Inflammatory macrophage treated with lipopolysaccharide for 1 hour (primary cell): ENCODE measurements at places on chromosomes 3 and 15.

GRCh38 chr15:70430069-70430468 is 332.4 kb upstream of the TLE3 start:
- DNase-seq = peak; percentile 16

DNA sequence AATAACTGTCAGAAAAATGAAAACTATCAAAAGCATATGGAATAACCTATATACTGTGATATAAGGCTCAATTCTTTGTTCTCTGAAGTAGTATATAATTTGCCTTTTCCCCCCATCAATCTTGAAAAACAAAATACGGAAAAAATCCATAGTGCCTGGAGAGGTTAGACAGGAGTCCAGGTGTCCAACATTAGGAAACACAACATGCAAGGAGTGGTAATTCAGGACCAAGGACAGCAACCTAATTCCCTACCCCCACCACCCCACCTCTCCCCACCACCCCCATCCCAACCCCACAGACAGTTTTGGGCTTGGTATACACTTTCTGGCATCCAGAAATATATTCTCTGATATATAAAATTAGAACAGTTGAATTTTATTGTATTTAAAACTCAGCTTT is 55.1 kb upstream of the SLC25A26 start:
- no peak for DNase-seq

DNA sequence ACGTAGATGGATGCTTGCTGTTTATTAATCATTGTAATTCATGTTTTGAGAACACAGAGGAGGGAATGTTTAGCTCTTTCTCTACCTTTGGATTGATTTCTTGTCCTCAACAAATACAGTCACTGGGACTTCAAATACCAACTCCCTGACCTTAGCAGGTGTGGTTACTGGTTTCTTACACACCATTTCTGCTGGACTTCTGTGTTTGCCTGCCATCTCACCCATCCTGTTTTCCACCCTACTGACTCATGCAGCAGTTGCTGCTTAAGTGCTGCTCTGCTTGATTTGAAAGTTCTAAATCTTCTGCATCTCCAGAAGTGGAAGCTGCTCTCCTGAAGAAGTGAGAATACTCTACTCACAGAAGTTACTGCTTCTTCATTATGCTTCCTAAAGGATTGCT is 170.3 kb downstream of the ZPLD1 start:
- no peak for DNase-seq

DNA sequence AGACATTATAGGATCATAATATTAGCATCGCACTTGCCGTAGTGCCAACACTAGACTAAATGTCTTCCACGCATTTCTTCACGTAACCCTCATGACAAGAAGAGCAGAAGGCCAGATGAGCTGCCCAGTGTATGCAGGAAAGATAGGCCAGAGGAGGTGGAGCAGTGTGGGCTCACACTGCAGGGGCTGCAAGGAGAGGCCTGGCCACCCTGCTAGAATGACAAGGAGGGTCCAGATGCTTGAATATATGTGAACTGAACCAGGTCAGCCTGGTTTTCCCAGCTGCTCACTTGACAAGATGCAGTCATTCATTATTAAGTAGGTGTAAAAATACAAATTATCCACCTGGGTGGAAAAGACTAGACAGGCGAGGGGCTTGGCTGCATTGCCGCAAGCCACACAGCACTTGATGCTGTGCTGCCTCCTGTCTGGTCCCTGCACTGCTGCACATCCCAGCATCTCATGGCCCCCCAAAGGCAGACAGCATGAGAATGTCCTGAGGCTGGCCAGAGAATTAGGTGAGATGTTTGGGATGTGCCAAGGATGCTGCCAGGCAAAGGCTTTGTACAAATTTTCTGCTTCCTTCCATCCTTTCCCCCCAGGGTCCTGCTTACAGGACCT is 115.2 kb downstream of the NTRK3 start:
- no peak for DNase-seq

DNA sequence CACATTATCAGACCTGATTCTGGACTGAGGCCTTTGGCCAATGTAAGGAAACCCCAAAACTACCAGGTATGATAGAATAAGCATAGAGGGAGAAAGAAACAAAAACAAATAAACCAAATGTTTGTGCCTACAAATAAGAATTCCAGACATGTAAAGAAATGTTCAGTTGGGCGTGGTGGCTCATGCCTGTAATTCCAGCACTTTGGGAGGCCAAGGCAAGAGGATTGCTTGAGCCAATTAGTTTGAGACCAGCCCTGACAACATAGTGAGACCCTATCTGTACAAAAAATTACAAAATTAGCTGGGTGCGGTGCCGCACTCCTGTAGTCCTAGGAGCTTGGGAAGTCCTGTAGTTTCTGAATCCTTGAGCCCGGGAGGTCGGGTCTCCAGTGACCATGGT is 13.0 kb downstream of the TMEM202 start:
- no peak for DNase-seq

DNA sequence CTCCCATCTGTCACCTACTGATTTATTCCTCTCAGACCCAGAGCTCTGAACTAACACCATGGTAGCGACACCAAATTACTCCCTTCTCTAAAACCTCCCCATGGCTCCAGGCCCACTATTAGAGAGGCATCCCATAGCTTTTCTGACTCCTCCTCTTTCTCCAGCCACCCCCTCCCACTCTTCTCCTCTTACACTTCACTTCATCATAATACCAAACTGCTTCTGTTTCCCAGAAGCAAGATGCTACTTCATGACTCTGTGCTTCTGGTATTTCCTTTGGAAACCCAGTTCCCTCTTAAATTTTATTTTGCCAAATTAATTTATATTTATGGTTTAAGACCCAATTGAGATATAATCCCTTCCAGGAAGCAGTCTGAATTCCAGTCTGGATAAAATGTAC is 465.1 kb upstream of the PDZRN3 start:
- no peak for DNase-seq

DNA sequence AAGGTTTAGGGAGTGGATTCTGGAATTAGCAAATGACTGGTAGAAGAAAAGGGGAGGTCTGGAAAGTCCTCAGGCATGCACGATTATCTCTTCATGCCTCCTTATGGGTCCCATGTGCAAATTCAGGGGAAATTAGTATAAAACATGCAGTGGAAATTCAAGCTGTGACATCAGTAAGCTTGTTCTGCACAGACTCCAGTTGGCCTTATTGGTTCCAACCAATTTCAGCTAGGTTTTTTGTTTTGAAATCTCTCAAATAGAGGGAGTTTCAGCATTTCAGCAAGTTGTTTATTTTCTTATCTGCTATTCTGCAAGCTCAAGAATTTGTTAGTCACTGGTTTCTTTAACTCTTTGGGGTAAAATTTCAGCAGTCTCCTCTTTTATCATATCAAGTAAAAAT is 774 bp upstream of the TMCO5A start:
- DNase-seq = no peak

DNA sequence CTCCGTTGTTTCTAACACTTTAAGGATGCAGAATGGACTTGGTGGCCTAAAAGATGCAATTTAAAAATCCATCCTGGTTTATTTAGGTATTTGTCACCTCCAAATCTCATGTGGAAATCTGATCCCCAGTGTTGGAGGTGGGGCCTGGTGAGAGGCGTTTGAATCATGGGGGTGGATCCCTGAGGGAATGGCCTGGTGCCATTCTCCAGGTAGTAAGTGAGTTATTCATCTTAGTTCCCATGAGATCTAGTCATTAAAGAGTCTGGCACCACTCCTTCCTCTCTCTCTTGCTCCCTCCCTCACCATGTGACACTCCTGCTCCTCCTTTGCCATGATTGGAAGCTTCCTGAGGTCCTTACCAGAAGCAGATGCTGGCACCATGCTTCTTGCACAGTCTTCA is 339.1 kb downstream of the NTRK3 start:
- no peak for DNase-seq

- DNase-seq = no peak
These were observed 39.4 kb downstream of the TNK2 start for GRCh38 chr3:195868866-195869412.

DNA sequence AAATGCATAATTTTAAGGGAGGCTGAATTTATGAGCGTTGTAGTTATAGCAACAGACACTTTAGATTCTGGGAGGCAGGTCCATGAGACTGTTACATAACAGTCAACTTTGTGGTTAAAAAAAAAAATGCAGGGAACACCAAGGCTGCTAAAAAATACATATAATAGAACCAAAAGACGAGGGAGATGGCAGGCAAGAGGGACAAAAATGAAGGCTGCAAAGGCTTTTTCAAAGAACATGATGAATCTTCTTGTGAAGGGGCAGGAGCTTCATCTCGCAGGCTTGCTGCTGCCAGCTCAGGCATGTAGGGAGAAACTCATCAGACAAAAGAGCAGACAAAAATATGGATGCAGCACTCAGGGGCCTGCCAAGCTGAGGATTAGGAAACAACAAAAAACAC is 243.9 kb downstream of the SHQ1 start:
- DNase-seq = no peak

GRCh38 chr3:188049606-188050530 is 104.1 kb upstream of the LPP start:
- no peak for DNase-seq

- peak; percentile 53 for DNase-seq
These were observed 24.9 kb upstream of the GATM start for GRCh38 chr15:45402955-45403877.

DNA sequence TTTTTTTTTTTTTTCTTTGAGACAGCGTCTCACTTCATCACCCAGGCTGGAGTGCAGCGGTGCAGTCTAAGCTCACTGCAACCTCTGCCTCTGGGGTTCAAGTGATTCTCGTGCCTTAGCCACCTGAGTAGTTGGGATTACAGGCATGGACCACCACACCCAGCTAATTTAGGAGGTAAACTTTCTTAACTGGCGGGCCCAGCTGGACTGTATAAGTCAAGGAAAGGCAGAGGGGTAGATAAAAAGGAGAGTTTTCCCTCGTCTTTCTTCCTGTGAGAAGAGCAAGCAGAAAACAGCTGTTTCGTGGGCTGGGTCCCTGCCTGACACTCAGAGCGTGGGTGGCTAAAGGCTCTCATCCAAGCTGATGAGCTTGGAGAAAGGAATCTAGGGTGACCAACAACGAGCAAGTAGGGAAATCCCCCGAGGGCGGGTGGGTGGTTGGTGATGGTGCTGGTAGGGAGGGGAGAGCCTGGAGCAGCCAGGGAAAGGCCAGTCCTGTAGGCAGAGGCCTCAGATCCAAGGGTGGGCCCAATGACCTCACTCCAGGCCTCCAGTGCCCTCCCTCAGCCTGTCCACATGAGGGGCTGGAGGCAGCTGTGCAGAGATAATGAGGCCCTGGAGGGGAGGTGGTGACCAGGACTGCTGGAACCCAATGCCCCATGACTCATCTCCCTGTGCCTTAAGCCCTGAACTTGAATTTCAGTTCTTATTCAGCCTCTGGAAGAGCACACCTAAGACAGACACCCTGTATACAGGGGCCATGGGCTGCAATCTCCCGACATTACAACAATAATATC is 43.1 kb upstream of the LIMD1 start:
- peak; percentile 100 for DNase-seq

DNA sequence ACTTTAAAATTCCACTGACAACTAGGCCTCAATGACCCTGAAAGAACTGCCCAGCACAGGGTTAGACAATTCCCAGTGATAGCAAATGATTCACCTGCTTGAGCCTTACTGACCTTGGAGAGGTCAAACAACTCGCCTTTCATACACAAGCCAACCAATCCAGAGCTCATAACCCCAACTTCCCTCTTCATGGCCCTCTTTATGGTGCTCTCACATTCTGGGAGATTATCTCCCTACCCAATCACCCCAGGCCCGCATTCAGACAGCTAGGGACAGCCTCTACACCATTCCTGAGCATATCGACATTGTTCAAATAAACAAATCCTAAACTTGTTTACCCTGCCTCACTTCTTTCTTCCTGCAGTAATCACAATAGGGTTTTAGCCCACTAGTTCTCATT is 32.2 kb upstream of the COLQ start:
- DNase-seq = no peak

GRCh38 chr15:92907896-92908712 is 8.0 kb downstream of the CHD2 start:
- DNase-seq = peak; percentile 50

- DNase-seq = peak; percentile 11
These were observed 22.7 kb upstream of the IREB2 start for GRCh38 chr15:78415284-78415683.

- DNase-seq = no peak
These were observed 56.3 kb downstream of the TNFAIP8L3 start for GRCh38 chr15:51038162-51038973.

DNA sequence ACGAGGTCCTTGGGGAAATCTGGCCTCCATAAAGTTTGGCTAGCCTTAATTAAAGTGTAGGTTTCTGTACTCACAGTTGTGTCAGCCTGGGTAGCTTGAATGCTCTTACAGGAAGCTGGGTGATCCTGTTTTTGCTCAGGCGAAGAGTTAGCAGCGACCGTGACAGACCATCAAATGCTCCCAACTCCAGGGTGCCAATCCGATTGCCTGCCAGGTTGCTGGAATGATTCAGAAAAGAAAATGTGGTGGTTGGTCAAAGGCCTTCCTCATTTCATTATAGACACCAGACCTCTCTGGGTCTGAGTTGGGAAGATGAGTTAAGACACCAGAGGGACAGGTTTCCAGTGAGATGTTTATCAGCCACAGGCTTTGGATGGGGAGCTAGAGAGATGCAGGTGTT is 86.0 kb downstream of the LRIG1 start:
- DNase-seq = no peak

DNA sequence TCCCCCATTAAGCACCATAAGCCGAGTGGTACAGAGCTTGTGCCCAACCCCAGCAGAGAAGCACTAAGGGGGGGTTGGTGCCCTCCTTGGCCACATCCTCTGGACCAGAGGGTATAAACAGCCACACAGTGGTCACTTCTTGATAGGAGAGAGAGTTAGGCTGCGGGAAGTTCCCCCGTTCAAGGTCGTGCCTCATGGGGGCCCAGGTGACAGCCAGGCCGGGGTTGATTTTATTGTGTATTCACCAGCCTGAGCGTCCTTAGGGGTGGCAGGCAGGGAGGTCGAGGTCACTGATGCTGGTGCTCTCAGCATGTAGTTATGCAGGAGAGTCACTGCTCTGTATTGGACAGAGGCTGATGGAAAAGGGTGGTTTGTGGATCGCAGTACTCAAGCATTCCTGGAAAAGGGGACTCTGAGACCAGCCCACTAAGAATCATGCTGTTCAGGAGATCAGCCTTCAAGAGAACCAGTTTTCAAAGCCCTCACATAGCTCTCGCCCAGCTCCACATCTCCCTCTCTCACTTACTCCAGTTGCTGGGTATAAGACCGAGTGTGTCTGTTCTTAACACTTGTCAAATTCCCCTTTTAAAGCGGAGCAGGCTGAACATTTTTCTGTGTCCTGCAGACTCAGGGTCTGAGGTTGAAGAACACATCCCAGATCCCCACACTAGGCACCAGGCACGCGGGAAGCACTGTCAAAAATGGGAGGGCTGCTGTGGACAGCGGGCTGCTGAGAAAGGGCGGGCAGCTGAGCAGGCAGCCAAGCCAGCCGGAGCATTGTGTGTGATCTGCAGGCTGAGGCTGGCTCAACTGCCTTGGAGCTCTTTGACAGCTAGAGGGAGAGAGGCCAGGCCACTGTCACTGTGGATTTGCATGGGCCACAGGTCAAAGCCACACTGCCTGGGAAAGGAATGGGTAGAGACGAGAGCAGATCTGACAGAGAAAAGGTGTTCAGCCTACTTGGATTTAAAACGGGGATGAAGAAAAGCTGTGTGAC is 279.3 kb upstream of the LRRFIP2 start:
- DNase-seq = no peak

- no peak for DNase-seq
These were observed 724.9 kb downstream of the NSUN3 start for GRCh38 chr3:94787734-94788270.
